Activated T-helper 17 cell treated with anti-CD3 and anti-CD28 coated beads, Interleukin-2, amount 50 U/mL, for 72 hours (primary cell): ENCODE measurements at places on chromosomes 6 and 20.

GRCh38 chr6:80156221-80156620 is 49.8 kb downstream of the BCKDHB start:
- ATAC-seq = no peak

- ATAC-seq = no peak
Measured at GRCh38 chr6:135256866-135257265, 75.8 kb downstream of the MYB start.

- ATAC-seq = no peak
Measured at GRCh38 chr6:167829513-167829912, 2.8 kb downstream of the AFDN start.

DNA sequence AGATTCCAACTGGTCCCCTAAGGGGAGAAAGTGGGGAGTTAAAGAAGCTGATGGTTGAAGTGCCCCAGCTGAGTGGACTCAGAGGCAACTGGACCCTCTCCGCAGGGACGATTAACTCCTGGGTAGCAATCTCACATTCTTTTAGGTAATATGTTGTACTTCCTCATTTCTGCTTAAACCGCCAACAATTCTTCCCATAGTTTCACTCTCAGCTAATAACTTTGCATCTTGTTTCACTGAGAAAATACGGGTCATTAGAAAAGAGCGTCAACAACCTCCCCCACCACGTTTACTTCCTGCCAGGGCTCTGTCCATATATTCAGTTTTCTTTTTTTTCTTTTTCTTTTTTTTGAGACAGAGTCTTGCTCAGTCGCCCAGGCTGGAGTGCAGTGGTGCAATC is 39.5 kb upstream of the CHD6 start:
- ATAC-seq = no peak

- no peak for ATAC-seq
Measured at GRCh38 chr6:81144346-81144745, 608.1 kb downstream of the TENT5A start.

DNA sequence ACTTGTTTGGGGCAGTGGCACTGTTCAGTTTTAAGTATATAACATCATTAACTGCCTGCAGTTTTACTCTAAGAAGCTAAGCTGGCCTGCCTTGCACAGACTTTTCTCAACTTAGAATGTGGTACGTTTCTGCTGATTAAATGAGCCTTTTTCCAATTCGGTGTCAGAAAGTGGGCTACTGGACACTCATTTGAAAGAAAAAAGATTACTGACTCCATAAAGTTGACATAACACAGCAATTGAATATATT is 2.1 kb downstream of the ZMYND8 start:
- ATAC-seq = no peak

DNA sequence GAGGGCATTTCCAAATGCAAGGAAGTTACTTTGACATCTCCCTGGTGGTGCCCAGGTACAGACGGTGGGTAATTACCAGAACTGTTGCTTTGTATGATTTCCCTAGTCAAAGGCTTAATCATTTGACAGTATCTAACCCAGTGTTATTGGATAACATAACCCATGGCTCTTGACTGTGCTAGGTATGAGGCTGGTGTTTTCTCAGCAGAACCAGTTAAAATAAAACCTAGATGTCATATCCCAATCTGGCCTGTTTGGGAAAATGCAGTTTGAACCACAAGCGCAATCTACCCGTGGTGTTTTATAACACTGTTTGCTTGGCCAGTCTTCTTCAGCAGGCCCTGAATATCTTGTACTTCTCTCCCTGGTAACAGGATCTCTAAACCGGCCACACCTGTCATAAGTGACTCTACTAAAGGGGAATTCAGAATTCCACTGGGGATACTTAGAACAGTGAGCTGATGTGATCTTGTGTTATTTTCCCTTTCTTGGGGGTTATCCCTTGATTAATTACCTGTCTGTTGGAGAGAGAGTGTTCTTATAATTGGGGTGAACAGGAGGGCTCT is 32.8 kb downstream of the PPP1R14C start:
- no peak for ATAC-seq

DNA sequence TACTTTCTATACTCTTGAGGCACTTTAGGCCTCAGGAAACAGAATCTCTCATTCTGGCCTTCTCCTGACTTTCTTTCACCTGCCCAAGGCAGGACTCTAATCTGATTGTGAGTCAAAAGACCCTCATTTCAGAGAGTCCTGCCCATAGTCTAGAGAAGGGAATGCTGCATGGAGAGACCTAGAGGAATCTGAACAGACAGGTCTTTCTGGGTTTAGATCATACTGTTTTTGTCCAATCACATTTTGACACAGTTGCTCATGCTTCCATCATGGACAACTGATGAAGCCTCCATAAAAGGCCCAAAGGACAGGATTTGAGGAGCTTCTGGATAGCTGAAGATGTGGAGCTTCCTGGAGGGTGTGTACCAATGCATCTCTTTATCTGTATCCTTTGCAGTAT is 48.1 kb upstream of the BTBD3 start:
- no peak for ATAC-seq

GRCh38 chr6:6841571-6841970 is 253.1 kb downstream of the LY86 start:
- no peak for ATAC-seq

GRCh38 chr6:88698661-88699060 is 264.8 kb downstream of the RNGTT start:
- ATAC-seq = no peak

DNA sequence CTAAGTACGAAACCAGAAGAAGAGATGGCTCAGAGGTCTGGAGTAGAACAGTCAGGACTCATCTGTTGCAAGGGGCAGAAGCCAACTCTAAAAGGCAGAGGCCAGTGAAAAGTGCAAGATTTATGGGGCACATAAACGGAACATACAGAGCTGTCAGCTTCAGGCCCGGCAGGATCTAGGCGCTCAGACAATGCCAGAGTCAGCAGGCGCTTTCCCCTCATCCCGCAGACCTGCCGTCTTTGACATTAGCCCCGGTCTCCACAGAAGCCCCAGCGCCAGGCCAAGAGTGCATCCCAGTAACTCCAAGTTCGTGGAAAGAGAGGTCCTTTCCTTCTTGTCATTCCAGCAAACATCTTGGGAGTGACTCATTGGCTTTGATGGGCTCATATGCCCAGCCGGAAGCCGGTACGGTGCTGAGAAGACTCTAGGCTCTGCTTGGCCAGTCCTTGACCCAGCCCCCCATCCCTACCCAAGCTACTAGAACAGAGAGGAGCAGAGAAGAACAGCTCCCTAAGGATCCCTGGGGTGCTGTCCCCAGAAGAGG is 260.9 kb downstream of the TAF4 start:
- ATAC-seq = no peak

GRCh38 chr6:168683621-168684020 is 242.6 kb downstream of the SMOC2 start:
- ATAC-seq = no peak

DNA sequence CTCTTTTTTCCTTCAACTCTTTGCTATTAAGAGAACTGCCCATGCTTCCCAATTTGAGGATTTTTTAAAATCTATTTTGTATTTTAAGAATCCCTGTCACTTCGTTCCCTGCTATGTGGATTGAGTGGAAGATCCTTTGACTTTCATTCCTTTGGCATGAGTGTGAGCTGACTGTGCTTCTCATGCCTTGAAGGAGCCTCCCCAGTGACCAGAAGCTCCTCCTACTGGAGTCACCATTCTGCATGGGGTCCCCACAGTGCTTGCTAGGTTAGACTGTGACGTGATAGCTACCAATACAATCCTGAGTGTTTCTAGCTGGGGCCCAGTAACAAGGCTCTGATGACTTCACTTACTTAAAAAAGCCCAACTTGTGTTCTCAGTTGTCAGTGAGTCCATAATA is 104.4 kb upstream of the LAMP5 start:
- ATAC-seq = no peak

- peak; percentile 94 for ATAC-seq
Measured at GRCh38 chr20:44909872-44910689, at the start of gene PABPC1L. Gene PABPC1L, plus strand, starts transcription at chr20:44910060. Its CDS starts 84 bp downstream, at chr20:44910144.

DNA sequence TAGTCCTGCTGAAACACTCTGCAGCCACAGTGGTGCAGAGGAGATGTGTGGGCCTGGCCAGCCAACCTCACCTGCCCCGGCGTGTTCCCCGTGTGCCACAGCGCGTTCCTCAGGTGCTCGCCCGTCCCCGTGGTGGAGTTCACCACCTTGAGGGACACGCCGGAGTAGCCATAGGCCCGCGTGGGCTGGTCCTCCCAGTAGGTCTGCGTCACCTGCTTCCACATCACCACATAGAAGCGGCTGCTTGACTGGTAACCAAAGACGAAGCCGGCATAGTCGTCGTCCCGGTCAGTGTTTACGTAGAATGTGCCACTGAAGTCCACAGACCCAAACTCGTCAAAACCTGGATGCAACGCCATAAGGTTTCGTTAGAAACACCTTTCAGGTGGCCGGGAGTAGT is 31.5 kb downstream of the THBS2 start:
- ATAC-seq = no peak

GRCh38 chr20:50224052-50224451 is 33.4 kb downstream of the CEBPB start:
- ATAC-seq = no peak

DNA sequence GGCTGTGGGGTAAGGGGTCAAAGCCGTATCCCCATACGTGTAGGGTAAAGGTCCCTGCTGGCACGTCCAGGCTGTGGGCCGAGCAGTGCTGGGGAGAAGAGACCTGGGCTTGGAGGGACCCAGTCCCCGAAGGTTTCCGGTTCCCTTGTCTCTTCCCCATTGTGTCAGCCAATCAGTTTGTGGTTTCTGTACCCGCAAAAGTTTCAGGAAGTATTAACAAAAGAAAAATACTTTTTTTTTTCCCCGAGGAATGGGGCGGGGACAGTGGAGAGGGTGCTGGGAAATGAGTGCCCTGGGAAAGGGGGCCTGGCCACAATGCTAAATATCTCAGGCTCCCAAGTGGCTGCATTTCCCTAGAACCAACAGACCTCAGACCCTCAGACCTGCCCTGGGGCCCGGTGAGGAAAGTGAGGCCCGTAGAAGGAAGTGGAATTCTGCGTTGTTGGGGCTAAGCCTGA is 15.2 kb upstream of the AMD1 start:
- peak; percentile 21 for ATAC-seq

DNA sequence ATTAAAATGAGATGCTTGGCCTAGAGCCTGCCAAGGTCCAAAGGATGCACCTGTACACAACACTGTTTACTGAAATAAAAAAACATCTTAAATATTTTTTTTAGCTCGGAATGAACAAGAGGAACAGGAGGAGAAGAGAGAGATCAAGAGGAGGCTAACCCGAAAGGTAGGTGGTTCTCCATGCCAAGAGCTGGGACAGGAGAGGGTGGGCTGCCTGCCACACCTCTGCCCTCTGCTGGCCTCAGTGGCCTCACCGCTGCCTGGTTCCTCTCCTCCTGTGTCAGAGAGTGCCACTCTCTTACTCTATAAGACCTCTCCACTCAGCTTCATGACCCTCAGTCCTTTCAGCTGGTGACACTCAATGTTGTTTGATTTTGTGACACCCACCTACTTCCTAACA is 50.2 kb downstream of the TBC1D7 start:
- ATAC-seq = no peak

- ATAC-seq = no peak
Measured at GRCh38 chr20:64238851-64239387, 16.6 kb upstream of the PCMTD2 start.

DNA sequence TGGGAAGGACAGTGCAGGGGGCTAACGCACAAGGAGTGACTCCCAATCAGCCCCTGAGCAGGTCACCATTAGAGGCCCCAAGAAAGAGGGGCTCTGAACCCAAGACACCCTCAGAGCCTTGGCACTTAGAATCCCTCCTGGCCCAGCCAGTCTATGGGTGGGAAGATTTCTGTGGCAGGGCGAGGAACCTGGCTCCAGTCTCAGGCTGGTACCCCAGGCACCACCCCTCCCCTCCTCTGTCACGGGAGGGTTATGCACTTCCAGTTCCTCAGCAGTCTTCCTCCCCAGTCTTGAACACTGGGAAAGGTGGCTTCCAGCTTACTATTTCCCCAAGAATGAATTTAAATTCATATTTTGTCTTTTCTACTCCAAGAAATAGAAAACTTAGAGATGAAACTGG is 27.6 kb upstream of the SSTR4 start:
- no peak for ATAC-seq

DNA sequence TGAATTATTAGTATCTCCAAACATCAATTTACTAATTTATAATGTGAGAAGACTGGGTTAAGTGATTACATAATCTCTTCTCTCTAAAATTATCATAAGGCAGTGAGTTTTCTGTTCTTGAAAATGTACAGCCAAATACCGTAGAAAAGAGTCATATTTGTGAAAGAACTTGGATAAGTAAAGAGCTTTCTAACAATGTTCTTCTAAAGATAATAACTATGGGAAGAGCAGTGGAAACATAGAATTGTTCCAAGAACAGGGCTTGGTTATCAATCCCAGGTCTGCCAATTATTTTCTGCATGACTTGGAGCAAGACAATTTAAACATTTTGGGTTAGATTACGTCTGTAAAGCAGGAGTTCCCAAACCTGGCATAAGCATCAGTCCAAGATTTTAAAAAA is 198.1 kb upstream of the SGK1 start:
- ATAC-seq = no peak

- peak; percentile 91 for ATAC-seq
Measured at GRCh38 chr6:4358414-4359107, 223.2 kb upstream of the ECI2 start.

DNA sequence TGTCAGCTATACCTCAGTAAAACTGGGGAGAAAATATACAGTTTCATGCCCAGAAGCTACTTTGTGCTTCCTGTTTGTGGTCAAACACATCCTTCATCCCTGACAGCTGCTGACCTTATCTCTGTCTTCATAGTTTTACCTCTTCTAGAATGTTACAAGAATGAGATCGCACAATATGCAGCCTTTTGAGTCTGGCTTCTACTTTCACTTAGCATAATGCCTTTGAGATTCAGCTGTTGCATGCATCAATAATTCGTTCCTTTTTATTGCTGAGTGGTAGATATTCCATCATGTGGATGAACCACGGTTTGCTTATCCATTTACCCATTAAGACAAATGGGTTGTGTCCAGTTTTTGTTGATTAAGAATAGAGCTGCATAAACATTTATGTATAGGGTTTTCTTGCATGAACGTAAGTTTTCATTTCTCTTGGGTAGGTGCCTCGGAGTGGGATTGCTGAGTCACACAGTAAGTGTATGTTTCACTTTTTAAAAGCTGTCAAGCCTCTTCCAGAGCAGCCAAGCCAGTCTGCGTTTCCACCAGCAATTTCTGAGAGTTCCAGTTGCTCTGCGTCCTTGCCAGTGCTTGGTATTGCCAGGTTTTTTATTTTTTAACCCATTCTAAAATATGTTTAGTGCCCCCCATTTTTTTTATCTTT is 86.6 kb upstream of the PAX1 start:
- no peak for ATAC-seq

GRCh38 chr20:55934146-55934545 is 71.2 kb downstream of the CBLN4 start:
- no peak for ATAC-seq

DNA sequence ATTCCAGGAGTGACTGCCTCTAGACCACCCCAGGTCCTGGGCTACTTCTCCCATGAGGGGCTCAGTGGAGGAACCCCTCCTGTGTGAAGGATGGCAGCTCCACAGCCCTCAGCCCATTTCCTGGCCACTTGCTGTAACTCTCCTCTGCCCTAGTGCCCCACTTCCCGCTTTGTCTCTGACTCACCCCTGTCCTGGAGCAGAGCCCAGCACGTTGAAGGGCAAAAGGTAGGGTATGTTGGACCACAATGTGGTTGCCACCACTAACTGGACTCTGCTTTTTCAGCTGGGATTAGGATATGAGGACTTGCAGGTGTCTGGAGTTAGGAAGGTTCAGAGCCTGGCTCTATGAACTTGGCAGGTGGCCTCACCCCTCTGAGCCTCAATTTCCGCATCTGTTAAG is 2.4 kb downstream of the MYBL2 start:
- no peak for ATAC-seq
